ENCODE measurements at places on chromosomes 7 and 10.

DNA sequence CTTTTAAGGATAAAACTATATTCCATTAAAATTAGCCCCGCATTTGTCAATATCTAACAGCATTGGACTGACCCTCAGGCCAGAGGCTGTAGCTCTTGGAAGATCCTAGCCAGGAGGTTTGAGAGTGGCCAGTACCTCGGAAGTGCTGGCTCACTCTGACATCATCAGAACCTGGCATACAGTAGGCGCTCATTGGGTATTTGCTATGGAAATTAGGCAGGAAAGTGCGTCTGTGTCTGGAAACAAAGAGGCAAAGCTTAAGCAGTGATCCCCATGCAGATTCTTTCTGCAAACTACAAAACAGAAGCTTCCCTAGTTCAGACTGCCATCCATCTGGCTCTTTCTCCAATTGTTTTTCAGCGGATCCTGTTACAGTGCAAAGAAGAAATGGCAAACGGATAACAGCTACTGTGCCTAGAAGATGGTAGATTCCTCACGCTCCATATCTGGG lies 1.7 kb upstream of the PRKCQ start:
- no peak for DNase-seq

GRCh38 chr7:150860978-150861295 lies 8.6 kb downstream of the AOC1 start:
- DNase-seq: no peak

- DNase-seq: no peak
Measured at GRCh38 chr10:88221010-88221973, 357.9 kb downstream of the PTEN start.

DNA sequence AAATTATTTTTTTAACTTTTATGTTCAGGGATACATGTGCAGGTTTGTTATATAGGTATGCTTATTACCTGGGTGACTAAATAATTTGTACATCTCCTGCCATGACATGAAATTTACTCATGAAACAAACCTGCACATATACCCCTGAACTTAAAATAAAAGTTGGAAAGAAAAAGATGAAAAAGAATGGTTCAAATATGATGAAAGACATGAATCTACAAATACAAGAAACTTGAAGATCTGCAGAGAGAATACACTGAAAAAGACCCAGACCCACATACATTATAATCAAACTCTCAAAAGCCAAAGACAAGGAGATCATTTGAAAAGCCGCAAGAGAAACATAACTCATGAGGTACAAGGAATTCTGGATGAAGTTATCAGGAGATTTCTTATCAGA lies 70.2 kb downstream of the AKR1C4 start:
- DNase-seq: no peak

DNA sequence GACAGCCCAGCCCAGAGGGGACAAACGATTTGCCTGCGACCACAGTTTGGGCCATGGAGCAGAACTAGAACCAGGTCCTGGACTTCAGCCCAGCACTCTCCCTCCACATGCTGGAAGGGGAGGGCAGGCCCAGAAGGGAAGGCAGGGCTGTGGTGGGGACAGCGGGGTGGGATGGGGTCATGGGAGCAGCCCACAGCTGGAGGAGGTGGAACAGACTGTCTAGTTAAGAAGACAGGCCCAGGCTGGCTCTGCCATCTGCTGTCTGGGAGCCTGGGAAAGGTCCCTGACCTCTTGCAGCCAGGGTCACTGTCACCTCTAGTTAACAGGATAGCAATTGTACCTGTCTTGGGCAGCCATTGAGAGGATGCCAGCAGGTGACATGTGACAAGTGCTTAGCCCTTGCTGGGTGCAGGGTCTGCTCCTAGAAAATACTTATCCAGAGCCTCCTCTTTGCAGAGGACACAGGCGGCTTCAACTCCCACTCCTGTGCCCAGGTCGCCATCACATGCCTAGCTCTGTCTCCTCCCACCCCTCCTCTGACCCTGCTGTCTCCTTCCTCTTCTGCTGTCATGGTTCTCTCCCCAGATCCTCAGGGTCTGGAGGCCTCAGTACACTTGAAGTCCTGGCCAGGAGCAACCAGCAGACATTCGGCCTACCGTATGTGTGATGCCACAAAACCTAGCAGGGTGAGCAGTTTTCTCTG lies 37.0 kb upstream of the CHST15 start:
- DNase-seq: no peak

GRCh38 chr10:104035194-104036068 lies 50.2 kb downstream of the COL17A1 start:
- DNase-seq: no peak

- no peak for DNase-seq
Measured at GRCh38 chr10:34690383-34691049, 124.6 kb downstream of the PARD3 start.

GRCh38 chr10:110651044-110651958 lies 7.2 kb downstream of the RBM20 start:
- DNase-seq: no peak

DNA sequence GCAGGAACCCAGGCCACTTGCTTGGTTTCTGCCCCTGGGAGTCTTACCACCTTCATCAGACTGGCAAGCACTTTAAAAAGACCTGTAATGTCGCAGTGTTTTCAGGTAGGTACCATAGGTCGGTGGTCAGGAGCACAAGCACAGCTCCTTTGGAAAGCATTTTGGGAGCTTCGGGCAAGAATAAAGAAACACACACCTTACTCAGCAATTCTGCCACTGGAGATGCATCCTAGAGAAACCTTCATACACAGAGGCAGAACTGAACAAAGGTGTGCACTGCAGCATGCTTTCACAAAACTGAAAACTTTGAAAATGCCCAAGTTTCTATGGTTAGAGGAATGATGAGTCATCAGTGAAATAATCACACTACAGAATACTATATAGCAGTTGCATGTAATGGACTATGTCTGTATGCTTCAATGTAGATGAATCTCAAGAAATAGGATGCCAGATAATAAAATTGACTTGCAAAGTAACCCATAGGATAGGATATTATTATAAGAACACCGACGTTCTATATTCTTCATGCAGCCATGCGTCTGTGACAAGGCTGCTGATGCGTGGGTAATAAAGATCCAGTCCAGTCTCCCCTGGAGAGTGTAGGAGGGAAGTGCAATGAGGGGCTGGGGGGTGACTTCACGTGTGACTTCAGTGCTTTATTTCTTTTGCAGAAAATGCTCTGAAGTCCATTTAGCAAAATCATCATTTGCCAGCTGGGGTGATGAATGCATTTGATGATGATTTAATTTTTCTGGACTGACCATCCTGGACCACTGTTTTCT lies 309.5 kb downstream of the WDR37 start:
- DNase-seq: no peak

DNA sequence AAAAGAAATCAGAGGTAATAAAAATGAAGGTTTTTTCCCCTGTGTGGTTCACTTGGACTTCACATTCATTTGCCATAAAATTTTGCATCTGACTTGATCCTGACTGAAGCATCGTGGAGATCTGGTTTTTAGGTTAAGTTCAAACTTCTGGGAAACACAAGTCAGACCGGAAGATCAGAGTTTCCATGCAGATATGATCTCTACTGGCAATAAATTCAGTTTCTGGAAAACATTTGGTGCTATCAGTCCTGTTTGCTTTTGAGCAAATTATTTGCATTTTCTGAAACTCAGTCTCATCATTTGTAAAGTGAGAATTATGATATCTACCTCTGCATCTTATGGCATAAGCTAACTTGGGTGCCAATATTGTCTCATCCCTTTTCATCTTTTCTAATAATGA lies 81.3 kb upstream of the KCNMA1 start:
- no peak for DNase-seq

DNA sequence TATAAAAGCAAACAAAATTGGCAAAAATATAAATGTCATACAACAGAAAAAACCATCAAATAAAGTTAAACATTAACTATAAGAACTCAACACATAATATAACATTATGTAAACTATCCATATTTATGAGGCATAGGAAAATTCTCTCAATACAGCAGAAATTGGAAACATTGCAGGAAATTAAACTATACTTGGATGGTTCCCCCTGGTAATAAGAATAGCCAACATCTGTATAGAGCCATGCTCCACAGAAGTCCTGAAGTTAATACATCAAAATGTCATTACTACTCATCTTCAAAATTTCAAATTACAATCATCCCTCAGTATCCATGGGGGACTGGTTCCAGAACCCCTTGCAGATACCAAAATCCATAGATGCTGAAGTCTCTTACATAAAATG lies 350.5 kb downstream of the PARD3 start:
- no peak for DNase-seq

- DNase-seq: no peak
Measured at GRCh38 chr10:35262436-35262835, 73.9 kb upstream of the CCNY start.

DNA sequence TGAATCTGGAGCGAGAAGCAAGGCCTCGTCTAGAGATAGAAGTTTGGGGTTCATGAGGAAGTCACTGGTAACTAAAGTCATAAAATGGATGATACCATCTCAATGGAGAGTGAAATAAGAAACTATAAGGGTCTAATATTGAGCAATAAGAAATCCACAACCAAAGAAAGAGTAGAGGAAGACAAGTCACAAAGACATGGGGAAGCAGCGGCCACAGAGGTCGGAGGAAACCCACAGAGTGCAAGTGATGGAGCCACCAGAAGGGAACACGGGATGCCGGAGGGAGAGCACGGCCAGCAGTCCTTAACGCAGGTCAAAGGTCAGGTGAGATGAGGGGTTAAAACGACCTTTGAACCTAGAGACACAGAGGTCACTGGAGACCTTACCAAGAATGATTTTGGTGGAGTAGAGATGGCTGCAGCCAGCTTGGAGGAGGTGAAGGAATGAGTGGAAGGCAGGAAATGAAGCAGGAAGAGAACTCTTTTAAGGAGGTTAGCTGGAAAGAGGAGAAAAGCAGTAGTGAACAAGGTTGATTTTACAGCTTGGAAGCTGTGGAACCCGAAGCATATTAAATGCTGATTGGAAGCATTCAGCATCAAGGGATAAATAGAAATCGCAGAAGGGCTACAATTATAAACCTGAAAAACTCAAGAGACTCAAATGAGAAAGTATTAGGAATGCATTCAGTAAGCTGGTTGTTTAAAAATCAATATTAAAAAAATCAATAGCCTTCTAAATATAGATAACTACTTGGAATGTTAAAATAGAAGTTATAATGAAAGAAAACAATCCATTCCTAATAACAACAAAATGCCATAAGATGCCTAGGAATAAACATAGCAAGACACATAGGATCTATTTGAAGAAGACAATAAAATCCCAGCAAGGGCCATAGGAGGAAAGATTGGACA lies 93.7 kb downstream of the SVOPL start:
- no peak for DNase-seq

DNA sequence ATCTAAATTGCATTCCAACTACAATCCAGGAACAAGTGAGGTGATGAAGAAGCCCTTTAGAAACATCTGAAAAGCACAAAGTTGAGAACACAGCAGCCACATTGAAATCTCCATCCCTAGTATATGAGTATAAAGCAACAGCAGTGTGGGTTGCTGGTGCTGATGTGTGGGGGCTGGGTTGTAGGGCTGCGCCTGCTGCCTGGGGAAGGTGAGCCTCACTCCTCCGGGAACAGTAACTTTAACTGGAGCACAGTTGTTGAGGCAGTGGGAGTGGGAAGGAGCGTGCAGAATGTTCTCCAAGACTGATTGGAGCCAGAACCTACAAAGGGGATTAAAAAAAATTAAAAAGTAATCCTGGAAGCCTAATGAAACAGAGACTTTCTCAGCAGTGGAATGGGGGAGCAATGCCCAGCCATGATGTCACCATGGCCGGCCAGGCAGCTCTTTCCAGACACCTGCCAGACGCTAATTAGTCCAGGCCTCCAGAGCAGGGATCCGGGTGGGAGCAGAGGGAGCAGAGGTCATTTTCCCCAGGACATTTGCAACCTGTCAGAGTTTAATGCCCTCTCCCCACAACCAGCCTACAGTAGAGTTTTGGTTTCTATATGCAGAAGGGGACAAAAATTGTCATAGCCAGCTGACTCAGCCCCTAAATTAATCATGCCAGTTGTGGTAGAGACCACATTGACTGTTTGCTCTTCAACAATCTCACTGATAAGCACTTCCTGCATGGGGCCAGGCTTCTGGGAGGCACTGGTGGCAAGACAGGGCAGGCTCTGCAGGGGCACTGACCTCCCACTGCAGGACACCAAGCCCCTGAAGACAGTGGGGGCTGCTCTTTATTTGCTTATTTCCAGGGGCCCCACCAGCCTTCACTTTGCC lies 133.0 kb upstream of the ZNF32 start:
- no peak for DNase-seq

DNA sequence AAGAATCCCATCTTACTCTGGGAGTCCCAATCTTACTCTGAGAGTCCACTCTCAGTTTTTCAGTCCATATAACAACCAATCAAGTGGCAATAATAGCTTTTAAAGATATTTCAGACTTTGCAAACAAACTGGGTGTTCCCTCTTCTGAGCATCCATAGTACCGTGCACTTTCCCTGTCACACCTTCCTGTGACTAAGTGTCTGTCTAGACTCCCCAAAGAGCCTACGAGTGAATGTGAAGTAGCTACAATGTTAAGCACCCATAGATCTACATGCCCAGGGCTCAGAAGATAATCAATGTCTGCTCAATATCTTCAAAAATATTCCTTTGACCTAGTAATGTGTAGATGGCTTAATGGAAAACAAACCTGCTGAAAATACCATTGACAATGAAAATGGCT lies 95.6 kb upstream of the ASAH2 start:
- DNase-seq: no peak

GRCh38 chr10:89621438-89621837 lies 23.6 kb downstream of the PANK1 start:
- no peak for DNase-seq

DNA sequence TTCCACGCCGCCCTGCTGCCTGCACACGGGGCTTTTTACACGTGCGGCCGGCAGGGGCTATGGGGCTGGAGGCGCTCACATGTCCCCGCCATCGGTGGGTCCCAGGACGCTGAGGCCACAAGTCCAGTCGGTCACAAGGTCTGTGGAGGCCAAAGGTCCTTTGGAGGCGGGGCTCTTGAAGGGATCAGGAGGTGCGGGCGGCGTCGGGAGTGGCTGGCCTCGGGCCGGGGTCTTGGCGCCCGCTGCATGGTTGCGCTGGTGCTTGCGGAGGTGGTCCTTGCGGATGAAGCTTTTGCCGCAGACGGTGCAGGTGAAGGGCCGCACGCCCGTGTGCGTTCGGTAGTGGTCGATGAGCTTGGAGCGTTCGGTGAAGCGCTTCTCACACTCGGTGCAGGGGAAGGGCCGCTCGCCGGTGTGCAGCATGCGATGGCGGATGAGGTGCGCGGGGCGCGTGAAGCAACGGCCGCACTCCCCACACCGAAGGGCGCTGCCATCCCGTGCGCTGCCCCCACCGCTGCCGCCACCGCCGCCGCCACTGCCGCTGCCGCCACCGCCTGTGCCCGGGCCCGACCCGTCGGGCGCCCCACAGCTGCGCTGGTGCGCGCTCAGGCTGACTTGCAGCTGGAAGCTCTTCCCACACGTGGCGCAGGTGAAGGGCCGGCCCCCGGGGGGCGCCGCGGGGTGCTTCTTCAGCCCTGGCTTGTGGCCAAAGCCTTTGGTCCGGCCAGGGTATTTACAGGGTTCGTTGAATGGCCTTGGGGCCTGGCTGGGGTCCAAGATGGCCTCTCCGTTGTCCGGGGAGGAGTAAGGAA lies 13.7 kb upstream of the ZNF777 start:
- no peak for DNase-seq

- DNase-seq: peak; percentile 39
Measured at GRCh38 chr10:23158370-23158769, 33.7 kb upstream of the PTF1A start.

- DNase-seq: no peak
Measured at GRCh38 chr7:70678621-70679251, 453.2 kb upstream of the GALNT17 start.

- DNase-seq: no peak
Measured at GRCh38 chr10:1205450-1206030, 149.4 kb downstream of the WDR37 start.

Measured in progenitor cell of endocrine pancreas (in vitro differentiated cells).